ENCODE measurements at places on chromosomes 6 and 20. TPM values are rescaled to one million over a fixed set of nuclear protein-coding genes. Genes with fewer than 3 reads are reported as not detected.

SYNDIG1 gene
- 5.9 TPM for total RNA-seq

MAS1 gene
- total RNA-seq = not detected

CCN5 gene
- not detected for total RNA-seq

MCM8 gene
- total RNA-seq = 12.2 TPM

FOXA2 gene
- total RNA-seq = 6.7 TPM

All from hair follicular keratinocyte (primary cell).